Urinary bladder (tissue), 4 donors: ENCODE measurements at places on chromosomes 4 and X. TPM values are rescaled to one million over a fixed set of nuclear protein-coding genes. Genes with fewer than 3 reads are reported as not detected.

The RHOH gene
- total RNA-seq, result 1.6 TPM

The PGM2 gene
- total RNA-seq, result 50.3 TPM

The DCAF4L1 gene
- total RNA-seq, result 0.16 TPM

The MAGEB1 gene
- total RNA-seq, result not detected

The ZDHHC9 gene
- 25.2 TPM for total RNA-seq

The ZNF732 gene
- 6.8 TPM for total RNA-seq
